ENCODE measurements at places on chromosomes 1 and 21.

GRCh38 chr1:164664127-164664526 is 105.1 kb downstream of the PBX1 start:
- no peak for DNase-seq
- no peaks in the 10 kb centered on the region for H3K27me3 ChIP-seq
- no peak overlapping the region for H3K4me3 ChIP-seq
- no peak overlapping the region for H3K27ac ChIP-seq

- DNase-seq, result no peak
- H3K36me3 ChIP-seq, result no peaks in the 10 kb centered on the region
- no peak overlapping the region for H3K4me3 ChIP-seq
- H3K27ac ChIP-seq, result no peak overlapping the region
Observed at GRCh38 chr1:170725326-170725725, 61.4 kb downstream of the PRRX1 start.

DNA sequence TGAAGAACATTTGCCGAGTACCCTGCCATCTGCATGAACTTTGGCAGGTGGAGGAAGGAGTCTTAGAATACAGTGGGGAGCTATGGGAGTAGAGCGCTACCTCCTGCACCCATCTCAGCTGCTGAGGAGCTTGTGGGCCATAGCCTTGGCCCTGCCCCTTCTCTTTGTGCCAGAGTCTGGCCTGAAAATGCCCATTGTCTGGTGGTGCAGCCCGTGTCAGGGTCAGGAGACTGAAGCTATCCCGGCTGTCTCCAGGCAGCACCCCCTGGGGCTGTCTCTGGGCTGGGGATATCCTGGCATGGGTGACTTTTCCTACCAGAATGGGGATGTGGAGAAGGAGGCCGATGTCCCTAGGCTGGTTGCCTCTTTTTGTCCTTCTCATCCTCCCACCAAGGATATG is 7.3 kb downstream of the IPO13 start:
- no peak overlapping the region for H3K27ac ChIP-seq
- no peak for DNase-seq
- H3K4me1 ChIP-seq, result peaks cover 10% of the 10 kb centered on the region
- peaks cover 2% of the 10 kb centered on the region for H3K36me3 ChIP-seq
- no peaks in the 10 kb centered on the region for H3K27me3 ChIP-seq

DNA sequence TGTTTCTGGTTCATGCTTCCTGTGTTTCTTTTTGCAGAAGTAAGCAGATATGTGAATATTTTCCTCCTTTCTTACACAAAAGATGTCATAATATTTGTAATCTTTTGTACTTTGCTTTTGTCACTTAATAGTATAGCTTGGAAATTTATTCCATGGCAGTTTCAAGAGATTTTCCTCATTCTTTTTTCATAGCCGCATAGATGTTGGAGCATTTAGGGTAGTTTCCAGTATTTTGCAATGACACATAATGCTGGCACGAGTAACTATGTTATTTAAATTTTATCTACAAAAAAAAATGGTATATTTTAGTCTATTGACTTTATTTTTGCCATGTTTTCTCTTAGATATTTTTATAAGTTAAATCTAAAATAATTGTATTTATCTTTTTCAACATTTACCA is 40.7 kb downstream of the AGO3 start:
- peaks cover 45% of the 10 kb centered on the region for H3K36me3 ChIP-seq
- H3K27ac ChIP-seq, result no peak overlapping the region
- no peak overlapping the region for H3K4me3 ChIP-seq
- no peaks in the 10 kb centered on the region for H3K27me3 ChIP-seq
- DNase-seq, result no peak
- H3K4me1 ChIP-seq, result peaks cover 10% of the 10 kb centered on the region

- no peak overlapping the region for H3K4me3 ChIP-seq
- DNase-seq, result no peak
- H3K36me3 ChIP-seq, result no peaks in the 10 kb centered on the region
- no peak overlapping the region for H3K27ac ChIP-seq
- H3K27me3 ChIP-seq, result no peaks in the 10 kb centered on the region
Observed at GRCh38 chr1:218633238-218633988, 288.3 kb downstream of the TGFB2 start.

GRCh38 chr1:85259912-85260274 is 431 bp upstream of the C1orf52 start:
- peaks cover 27% of the 10 kb centered on the region for H3K36me3 ChIP-seq
- peak overlapping the region; percentile 87 for H3K4me3 ChIP-seq
- peak overlapping the region; percentile 96 for H3K27ac ChIP-seq
- no peak for DNase-seq

DNA sequence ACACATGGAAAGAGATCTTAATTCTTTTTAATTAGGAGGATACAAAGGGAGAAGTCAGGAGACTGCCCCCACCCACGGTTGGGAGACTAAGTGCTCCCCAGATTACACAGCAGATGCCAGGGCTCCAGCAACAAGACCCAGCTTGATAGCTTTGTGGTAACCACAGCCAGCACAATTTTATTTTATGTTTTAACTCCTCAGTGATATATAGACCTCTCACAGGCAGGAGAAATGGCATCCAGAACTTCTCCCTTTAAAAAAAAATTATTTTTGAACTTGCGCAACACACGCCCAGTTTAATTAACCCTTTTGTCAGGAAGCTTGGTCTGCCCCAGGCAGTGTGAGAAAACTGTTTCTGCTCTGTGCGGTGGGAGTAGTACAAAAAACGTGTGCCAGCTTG is 62.6 kb upstream of the ACOT11 start:
- H3K27ac ChIP-seq, result no peak overlapping the region
- no peak for DNase-seq
- no peaks in the 10 kb centered on the region for H3K36me3 ChIP-seq
- H3K4me3 ChIP-seq, result no peak overlapping the region
- peaks cover 40% of the 10 kb centered on the region for H3K4me1 ChIP-seq
- peaks cover 2% of the 10 kb centered on the region for H3K27me3 ChIP-seq

- no peak overlapping the region for H3K4me3 ChIP-seq
- H3K27ac ChIP-seq, result no peak overlapping the region
- H3K36me3 ChIP-seq, result peaks cover 18% of the 10 kb centered on the region
- no peak for DNase-seq
- H3K27me3 ChIP-seq, result no peaks in the 10 kb centered on the region
Observed at GRCh38 chr1:40976952-40977690, 2.4 kb upstream of the CTPS1 start.

DNA sequence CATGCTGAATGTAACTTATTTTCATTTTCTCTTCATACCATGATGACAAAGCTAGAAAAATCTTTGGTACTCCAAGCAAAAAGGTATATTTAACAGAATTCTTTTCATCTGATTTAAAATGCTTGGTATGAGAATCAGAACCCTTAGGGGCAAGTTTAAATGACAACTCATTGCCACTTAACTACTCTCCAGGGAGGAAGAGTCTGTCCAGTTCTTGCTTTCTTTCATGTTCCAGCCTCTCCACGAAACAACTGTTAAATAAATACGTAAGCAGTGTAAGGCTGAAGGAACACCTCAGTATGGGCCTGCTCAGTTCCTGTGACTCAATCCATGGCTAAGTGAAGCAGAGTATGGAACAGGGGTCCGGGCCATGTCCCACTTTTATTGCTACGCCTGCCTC is 1.6 kb downstream of the LCE2A start:
- DNase-seq, result no peak
- H3K27me3 ChIP-seq, result peaks cover 13% of the 10 kb centered on the region
- no peak overlapping the region for H3K27ac ChIP-seq
- H3K36me3 ChIP-seq, result no peaks in the 10 kb centered on the region
- no peaks in the 10 kb centered on the region for H3K4me1 ChIP-seq

Measured in activated CD8-positive, alpha-beta T cell treated with anti-CD3 and anti-CD28 coated beads for 36 hours (primary cell).